Hypothalamus (tissue), 51 donors: ENCODE measurements at places on chromosomes 3 and 15.

- no peak for DNase-seq
Observed at GRCh38 chr15:83961311-83961710, 274.3 kb upstream of the GOLGA6L4 start.

DNA sequence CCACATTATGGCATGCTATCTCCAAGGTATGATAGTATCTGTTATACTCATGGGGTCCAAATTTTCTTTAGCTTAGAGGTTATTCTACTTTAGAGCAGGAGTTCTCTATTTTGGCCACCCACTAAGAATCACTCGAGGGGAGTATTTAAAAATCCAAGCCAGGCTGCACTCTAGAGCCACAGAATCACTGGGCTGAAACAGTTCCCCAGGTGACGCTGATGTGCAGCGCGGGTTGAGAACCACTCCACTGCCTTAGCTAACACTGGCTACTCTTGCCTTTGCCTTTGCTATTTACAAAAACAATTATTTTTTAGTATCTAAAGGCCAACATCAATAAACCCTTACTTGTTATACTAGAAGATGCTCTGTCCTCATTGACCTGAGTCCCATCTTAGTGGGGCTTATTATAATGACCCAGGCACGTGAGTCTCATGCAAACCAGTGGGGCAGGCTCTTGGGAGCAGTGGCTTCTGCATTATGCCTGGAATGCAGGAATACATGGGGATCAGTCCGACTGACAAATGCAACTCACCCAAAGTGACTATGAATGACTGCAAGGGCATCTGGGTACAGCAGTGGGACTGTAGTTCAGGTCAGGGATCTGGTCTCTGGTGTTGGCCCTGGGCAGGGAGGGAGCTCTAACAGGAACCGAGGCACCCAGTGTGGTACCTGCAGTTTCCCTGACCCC is 21.7 kb upstream of the CGNL1 start:
- DNase-seq, result no peak

DNA sequence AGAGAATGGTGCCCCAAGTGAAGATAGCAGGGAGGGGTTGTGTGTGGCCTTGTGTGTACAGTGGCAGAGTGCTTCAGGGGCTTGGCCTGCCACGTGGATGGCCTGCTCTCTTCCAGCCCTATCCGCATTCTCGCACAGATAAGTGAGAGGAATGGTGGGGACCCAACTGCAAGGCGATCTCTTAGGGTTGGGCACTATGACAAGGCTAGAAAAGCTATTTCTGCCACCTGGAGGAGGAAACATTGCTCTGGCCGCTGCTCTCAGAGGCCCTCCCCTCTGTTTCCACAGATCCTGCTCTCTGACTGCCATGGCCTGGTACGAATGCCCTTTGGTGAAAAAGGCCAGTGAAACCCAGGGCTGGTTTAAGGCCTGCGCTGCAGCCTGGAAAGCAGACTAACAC is 20.6 kb downstream of the EEFSEC start:
- DNase-seq, result no peak

- DNase-seq, result no peak
Observed at GRCh38 chr3:183699238-183699947, 1.8 kb downstream of the YEATS2 start.
